ENCODE measurements at places on chromosomes 12 and 14.

DNA sequence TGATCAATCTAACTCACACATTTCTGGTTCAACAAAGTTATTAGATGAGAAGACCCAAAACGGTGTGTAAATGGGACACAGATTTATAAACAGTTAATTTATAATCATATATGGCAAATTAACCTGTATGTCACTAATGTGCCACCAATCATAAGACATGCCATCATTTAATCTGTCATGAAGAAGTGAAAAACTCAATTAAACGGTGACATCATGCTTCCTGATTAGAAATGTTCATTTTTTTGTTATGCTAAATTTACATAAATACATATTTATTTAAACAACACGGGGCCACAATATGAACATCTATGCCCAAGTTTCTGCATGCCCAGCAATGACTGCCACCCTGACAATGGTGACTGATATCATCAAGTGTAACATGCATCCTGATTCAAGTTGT lies 164.1 kb upstream of the EEA1 start:
- DNase-seq = no peak

DNA sequence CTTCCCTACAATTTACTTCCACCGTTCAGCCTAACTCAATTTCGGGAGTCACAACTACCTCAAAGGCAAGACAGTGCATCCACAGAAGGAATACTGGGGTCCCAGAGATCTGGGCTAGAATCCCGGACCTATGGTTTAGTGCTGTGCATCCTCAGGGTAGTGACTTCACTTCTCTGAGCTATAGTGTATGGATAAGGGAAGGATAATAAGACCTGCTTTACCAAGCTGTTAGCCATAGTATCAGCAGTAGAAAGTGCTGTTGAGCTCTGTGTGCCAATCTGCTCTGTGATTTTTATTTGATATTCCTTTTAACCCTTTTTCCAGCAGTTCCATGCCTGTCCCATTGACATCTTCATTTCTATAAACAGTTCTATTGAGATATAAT lies 1044.3 kb downstream of the BCL11B start:
- no peak for DNase-seq

GRCh38 chr14:99015833-99016232 lies 256.2 kb downstream of the BCL11B start:
- no peak for DNase-seq

- no peak for DNase-seq
Measured at GRCh38 chr14:89065879-89066278, 241.4 kb downstream of the TTC8 start.

DNA sequence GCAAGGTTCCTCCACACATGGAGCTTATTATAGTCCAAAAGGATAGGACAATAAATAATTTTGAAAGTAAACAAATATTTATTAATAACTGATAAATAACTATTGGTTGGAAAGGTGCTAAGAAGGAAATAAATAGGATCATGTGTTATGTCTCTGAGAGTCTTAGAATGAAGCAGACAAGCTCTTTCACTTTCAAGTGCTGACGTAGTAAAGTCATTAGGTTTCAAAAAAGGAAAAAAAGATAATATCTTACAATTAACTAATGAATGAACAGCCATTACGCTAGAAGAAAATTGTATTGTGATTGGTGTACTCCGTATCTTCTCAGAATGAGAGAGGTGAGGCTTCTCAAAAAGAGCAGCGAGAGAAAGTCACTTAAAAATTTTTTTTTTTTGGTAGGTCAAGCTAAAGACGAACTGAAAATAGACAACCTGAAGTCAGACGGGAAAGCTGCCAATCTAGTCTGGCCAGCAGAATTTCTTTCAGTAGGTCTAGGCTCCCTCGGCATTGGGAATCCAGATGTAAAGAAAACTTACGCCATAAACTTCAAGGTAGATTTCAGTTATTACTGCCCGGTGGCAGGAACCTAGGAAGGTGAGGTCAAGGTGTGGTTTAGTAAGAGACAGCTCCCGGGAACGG lies 583 bp upstream of the LEMD3 start:
- DNase-seq = no peak

DNA sequence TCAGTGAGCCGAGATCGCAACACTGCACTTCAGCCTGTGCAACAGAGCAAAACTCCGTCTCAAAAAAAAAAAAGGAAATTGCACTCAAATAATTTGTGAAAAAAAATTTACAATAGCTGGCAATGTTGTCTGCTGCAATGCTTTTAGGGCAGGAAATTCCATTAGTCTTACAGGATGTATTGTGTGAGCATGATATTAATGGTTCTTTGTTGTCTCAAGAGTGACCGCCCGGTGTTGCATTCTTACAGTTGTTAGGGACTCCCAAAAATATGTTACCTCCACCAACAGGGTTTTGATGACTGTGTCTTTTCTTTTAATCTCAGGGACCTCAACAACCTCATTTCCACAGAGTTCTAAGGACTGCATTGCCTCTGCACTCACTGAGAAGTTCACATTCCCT lies 44.8 kb downstream of the PZP start:
- DNase-seq = no peak

DNA sequence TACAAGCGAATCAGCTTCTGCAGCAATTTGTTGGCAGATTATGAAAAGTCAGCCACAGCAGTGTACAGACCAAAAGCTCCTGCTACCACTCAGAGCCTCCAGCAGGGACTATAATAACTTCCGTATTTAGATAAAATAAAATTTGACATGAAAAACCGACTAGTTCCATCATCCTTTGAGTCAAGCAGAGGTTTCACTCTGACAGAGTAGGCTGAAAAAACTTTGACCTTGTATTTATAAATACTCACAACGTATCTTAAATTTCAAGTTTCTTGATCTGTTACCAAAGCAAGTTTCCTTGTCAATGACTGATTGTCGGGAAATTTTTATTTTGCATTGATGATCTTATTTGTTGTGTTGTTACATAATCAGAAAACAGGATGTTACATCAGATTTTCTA lies 283.4 kb downstream of the DAD1 start:
- no peak for DNase-seq

DNA sequence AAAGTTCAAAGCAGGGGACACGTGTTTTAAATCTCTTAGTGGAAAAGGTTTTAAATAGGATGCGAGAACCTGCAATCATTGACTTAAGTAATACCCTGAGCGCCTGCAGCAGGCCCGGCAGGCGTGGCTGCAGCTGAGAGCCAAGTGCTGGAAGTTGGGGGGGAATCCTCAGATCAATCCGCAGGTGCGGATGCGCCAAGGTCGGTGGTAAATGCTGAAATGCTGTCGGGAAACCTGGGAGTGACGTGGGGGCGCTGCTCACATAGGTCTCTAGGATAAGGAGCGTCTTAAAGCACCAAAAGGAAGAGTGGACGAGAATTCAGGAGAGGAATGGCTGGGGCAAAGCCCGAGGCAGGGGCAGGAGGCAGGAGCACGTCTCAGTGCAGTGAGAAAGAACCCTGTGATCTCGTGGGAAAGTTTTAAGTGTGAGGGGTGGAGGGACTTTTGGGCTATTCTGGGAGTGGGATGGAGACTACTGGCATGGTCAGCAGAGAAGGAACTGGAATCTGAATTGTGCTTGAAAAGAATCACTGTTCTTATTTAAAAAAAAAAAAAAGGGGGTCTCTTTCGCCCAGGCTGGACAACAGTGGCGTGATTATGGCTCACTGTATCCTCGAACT lies 883 bp upstream of the CDCA4 start:
- DNase-seq = no peak

GRCh38 chr14:93984987-93985410 lies 8.6 kb upstream of the ASB2 start:
- peak; percentile 70 for DNase-seq

DNA sequence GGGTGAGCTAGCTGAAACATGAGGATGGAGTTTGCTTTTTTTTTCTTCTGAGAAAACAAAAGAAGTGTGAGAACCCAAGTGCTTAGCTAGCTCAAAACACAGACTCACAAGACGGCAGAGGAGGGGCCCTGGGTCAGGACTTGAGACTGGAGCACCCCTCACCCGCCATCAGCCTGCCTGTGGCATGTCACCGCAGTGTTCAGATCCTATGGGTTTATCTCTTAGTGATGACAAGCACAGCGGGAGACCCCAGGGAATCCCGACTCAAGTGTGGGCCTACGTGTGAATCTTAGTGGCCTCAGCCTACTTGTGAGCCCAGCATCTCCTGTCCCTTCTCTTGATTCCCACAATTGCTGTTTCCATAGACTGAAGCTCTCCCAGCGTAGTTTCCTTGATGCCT lies 22.9 kb downstream of the DYRK4 start:
- DNase-seq = no peak

DNA sequence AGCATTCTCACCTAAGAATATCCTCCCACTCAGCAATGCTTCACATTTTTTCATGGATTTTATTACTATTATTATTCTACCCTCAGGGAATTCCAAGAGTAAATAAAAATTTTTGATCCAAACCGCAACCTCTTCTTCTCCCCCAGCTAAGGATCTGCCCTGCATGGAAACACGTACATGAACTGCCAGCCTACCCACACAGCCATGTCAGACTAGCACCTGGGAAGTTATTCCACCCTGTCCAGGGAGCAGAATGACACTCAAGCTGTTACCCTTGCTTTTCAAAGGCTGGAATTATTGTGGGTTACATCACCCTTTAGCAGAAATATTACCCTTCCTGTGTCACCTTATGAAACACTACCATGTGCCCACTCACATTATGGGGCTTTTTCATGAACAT lies 227.3 kb upstream of the USP15 start:
- DNase-seq = no peak

GRCh38 chr14:77339407-77339806 lies 18.6 kb downstream of the GSTZ1 start:
- DNase-seq = no peak

- no peak for DNase-seq
Measured at GRCh38 chr14:58722441-58722840, 84.7 kb downstream of the DACT1 start.

GRCh38 chr14:71524320-71524982 lies 407.8 kb upstream of the RGS6 start:
- DNase-seq = no peak

DNA sequence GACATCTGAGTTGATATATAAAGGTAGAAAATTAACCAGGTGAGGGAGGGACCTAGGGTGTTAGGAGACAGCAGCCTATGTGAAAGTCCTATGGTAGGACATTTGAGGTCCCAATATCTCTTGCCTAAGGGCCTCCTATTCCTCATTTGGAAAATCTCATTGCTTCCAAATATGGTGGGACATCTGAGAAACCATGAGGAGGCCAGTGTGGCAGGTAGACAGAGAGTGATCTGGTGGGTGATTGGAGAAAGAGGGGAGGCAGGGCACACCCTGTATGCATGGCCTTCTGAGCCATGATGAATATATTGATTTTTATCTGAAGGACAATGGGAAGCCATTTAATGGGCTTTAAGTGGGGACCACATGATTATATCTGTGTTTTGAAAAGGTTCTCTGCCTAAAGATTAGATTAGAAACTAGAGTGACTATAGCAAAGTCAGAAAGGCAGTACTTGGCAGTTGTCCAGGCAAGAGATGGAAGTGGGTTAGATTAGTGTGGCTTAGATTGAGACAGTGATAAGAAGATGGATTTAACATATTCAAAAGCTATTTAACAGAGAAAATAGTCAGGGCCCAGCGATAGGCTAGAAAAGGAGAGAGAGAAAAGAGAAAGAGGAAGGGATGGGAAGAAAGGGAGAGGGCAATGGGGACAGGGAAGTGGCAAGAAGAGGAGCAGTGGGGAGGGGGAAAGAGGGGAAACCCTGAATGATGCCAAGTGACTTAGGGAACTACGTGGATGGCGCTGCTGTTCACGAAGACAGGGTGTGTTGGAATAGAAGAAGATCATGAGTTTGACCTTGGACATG lies 237.2 kb upstream of the SRRM4 start:
- no peak for DNase-seq

DNA sequence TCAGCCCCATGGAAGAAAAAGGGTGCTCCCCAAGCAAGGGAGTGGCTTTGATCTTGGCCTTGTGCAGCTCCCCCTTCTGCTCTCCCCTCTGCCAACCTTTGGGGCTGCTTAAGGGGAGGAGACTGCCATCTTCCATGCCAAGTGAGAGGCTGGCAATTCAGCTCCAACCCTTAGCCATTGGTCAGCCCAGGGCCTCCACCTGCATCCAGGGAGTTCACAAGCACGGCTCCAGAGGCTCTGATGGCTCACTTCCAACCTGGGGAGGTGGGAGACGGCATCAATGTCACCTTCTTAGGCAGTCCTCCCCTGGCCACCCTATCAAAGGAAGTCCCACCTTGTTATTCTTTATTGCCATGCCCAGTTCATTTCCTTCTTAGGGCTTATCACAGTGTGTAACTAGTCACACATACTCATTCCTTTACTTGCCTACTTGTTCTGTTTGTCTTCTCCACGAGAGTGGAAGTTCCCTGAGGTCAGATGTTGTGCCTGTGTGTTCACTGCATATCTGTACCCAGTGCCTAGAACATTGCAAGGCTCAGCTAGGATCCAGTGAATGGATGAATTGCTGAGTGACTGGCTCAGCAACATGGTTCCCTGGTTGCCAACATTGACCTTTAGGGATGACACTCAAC lies 5.0 kb downstream of the HDAC7 start:
- DNase-seq = no peak

DNA sequence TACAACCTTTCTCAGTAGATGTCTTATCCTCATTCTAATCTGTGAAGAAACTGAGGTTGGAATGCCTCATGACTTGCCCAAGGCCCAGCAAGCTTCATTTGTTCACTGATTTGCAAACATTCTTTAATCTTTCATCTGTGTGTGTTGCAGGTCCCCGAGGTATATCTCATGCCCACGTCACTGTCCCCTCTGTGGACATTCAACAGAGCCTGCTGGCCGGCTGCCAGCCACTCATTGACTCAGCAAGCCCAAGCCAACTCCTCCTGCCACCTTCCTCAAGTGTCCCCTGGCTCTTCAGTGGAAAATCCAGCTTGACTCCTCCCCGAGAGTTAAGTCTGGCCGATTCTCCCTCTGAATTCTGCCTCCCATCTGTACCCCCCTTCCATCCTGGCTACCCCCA lies 1.9 kb upstream of the DCAF4 start:
- DNase-seq = no peak

GRCh38 chr14:56199095-56199981 lies 81.1 kb downstream of the PELI2 start:
- peak; percentile 98 for DNase-seq

- DNase-seq = peak; percentile 56
Measured at GRCh38 chr12:53538209-53538689, 31.0 kb upstream of the NPFF start.

- no peak for DNase-seq
Measured at GRCh38 chr12:113974006-113974405, 7.9 kb upstream of the RBM19 start.

GRCh38 chr14:24436355-24437019 lies 6.1 kb downstream of the SDR39U1 start:
- peak; percentile 79 for DNase-seq

GRCh38 chr12:67648521-67649260 lies at the start of gene DYRK2:
TSS of gene DYRK2 (plus strand) at chr12:67648745. CDS start at chr12:67649134, 389 bp downstream.
- peak; percentile 77 for DNase-seq
